ENCODE measurements at places on chromosomes 7 and 10.

GRCh38 chr10:1198453-1199344 is 142.5 kb downstream of the WDR37 start:
- DNase-seq = no peak

GRCh38 chr10:132891368-132891767 is 51.0 kb downstream of the CFAP46 start:
- no peak for DNase-seq

DNA sequence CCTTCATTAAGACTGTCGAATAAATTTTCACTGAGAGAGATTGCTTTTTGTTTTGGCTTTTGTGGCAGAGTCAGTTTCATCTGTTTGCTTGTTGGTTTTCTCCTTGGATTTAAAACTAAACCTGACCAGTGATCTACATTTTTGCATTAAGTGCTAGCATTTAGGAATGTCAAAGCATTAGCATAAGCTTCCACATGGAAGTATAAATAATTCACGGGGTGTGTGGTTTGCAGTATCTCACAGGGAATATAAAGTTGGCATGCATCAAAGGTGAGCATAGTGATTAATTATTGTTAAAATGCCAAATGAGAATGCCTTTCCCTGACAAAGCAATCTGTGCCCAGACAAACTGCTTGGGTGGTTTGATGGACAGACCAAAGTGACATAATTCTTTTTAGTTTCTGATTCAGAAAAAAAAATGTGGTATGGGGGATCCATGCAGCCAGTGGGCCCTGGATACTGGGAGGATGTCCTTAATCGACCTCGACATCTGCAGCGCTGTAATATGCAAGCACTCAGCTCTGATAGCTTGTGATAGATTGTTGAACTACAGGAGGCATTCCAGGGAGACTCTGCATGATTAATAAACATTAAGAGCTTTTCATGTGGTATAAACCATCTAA is 339.3 kb upstream of the POM121L12 start:
- no peak for DNase-seq

DNA sequence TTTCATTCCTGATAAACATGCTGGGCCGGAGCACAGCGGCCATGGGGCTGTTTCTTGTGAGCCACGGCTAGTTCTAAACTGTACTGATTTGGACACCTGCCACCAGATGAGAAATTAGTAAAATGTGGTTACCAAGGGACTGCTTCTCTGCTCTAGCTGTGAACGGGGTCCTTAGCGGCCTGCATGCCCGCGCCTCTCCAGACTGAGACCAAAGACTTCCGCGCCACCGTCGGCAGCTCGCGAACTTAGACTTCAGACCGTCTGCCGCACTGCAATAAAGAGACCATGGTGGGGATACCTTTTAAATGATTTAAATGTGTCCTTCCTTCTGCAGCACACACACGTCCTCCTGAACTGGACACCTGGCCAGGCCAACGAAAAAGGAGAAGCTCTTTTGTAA is 116.4 kb downstream of the BMS1 start:
- DNase-seq = no peak

DNA sequence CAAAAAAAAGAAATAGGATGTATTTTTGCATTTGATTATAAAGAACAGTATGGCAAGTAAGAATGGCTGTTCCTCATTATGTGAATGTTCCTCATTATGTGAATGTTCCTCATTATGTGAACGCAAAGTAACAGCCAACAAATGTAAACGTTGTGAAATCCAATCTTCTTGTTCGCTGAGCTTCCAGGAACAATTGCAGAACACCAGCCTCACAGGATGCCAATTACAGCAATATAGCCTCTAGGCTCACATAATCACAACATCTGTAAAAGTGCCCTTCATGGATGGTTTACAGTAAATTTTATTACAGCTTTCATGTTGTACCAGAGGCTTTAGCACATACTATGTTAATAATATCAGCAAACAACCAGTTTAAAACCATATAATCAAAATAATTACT is 71.6 kb downstream of the THSD7A start:
- peak; percentile 44 for DNase-seq

DNA sequence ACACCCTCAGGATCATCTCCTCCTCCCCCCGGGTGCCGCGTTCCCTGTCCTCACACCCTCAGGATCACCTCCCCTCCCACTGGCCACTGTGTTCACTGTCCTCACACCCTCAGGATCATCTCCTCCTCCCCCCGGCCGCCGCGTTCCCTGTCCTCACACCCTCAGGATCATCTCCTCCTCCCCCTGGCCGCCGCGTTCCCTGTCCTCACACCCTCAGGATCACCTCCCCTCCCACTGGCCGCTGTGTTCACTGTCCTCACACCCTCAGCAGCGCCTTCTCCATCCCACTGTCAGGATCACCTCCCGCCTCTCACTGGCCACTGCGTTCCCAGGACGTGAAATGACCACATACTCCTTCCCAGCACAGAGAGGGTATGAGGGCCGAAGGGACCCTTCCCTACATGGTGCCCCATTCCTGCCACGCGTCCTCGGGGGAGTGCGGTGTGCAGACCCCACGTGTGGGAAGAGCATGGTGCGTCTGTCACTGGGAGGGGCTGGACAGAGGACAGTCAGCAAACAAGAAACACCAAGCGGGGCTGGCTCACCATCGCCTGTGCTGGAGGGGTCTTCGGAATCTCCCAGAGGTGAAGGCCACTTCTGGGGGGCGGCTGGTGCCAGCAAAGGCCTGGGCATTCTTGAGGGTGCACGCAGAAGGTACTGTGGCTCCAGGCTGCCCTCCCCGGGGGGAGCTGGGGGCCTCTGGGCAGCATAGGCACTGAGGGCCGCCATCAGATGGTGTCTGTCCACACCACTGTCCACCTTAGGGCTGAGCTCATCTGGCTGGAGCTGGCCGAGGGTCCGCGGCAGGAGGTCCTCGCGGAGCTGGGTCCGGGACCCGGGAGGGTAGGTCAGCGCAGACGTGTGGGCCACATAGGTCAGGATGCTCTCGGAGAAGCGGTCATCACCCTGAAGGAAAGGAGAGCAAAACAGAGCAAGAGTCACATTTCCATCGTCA is 421.0 kb downstream of the PTPRN2 start:
- no peak for DNase-seq

- DNase-seq = no peak
These were observed 70.0 kb upstream of the HGF start for GRCh38 chr7:81839708-81840369.

- DNase-seq = no peak
These were observed 14.2 kb upstream of the CAMK2G start for GRCh38 chr10:73888514-73888913.

DNA sequence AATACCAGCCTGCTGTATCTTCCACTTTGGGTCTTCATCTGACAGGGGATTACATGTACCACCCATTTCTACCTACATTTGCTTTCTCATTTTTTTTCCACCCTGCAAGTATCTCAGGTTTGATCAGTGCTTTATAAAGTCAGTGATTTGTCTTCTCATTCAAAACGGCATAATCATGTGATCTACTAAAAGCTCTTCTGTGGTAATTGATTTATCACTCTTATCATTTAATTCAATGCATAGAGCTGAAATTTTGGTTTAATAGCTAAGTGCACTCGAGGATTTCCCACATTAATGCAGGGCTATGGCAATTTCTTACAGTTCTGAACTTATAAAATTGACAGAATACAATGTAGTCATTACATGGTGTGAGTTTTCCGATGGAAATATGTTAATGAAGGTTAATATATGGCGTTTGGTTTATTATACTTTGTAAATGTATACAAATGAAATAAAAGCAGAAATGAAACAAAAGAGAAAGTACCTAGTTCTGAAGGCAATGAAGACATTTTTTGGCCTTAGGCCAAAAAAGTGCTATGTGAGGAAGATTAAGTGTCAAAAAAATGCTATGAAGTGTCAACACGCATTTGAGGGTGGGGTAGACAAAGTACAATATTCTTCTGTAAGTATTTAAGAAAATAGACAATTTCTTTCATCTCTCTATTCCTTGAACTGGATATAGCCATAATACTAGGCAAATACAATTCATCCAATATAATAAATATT is 457.3 kb downstream of the ETV1 start:
- DNase-seq = no peak

DNA sequence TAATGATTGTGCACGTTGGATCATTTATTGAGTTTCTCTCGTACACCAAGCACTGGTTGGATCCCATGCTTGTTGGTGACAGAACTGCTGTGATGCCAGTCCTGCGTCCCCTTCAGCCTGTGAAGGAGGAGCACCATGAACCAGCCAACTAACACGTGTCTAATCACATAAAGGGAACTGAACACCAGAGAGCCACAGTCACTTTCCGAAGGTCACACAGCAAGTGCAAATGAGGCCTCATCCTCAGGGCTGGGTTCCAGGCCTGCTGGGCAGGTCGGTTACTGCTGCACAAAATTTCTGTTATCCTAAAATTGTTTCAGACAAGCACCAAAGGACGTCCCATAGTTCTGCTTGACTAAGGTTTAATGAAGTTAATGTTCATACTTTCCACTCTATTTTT is 332.0 kb upstream of the ZNF32 start:
- no peak for DNase-seq

GRCh38 chr7:150435390-150436073 is 14.9 kb upstream of the GIMAP8 start:
- DNase-seq = no peak

GRCh38 chr7:83005410-83005809 is 157.3 kb downstream of the PCLO start:
- no peak for DNase-seq

- peak; percentile 51 for DNase-seq
These were observed 101.0 kb upstream of the SVIL start for GRCh38 chr10:29735628-29736365.

- no peak for DNase-seq
These were observed 11.6 kb upstream of the RBP3 start for GRCh38 chr10:47336387-47337134.

GRCh38 chr10:79268742-79269141 is 78.5 kb upstream of the PPIF start:
- DNase-seq = no peak

DNA sequence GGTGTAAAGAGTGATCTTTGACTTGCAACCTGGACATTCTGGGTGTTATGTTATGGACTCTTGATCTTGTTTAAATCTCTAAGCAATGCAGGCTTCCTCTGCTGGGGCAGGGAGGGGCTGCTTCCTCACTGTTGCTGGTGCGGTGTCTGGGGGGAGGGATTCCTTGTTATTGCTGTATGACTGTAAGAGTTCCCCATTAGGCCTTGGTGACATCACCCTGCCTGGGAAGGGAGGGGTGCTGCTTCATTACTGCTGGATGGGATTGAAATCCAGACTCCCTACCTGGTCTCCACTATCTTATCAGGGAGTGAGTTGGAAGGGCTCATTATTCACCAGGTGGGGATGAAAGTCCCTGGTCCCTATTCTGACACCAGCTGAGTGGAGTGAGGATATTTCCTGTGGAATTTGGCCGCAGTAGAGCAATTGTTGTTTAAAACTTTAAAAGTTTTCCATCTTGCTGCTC is 8.8 kb downstream of the OGDH start:
- no peak for DNase-seq

DNA sequence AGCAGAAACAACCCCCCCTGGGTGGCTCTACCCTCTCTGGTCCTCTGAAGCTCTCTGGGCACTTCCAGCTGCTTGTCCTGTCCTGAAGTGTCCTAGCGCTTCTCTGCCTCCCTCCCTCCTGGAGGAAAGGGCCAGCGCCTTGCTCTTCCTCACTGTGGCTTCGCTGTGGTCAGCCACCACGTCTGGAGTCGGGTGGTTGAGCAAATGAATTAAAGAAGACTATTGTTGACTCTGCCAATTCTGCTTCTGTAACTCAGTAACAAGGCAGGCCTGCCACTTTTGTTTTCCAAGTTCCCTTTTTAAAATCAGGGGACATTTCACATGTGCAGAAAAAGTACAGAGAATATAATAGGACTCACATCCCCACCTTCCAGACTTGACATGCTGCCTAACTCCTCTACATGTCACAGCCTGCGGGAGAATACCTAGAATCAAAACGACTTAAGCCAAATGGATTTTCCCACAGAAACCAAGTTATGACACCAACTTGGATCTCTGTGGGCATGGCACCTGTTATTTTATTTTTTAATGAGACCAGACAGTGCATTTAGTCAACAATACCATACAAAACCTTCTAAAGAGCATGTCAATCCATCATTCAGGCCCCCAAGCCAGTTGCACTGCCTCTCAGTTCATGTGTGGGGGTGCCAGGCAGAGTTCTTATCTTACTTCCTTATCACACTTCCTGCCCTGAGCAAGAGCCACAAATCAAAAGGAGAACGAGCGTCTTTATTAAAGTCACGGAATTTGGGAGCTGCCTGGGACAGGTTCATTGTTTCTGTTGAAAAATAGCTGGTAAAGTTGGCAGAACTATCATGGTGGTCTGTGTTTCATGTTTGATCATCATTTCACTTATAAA is 6.8 kb downstream of the FFAR4 start:
- no peak for DNase-seq

GRCh38 chr10:106618646-106619045 is 545.9 kb downstream of the SORCS1 start:
- DNase-seq = no peak

DNA sequence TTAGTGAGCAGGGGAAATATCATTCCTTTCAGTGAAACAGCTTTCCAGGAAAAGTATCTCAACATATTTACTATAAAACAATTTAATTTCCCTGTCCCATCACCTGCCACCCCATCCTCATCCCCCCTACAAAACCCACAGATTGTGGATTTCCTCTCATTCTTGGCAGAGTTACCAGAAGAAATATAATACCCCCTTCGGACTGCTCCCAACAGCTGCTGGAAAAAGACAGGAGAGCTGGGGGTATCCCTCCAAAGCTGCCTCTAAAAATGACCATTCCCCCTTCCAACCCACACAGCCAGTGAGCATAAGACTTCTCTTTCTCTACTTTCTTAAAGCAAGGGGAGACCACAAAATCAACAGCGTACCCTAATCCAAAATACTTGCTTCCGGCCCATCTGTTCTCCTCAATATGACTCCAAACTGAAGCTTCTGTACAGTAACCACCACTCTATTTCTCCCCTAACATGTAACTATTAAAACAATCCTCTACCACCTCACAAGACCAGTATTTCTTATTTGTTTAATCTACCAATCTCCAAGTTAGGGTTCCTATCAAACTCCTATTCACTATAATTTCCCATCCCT is 7.8 kb downstream of the FBXW4 start:
- DNase-seq = peak; percentile 12

DNA sequence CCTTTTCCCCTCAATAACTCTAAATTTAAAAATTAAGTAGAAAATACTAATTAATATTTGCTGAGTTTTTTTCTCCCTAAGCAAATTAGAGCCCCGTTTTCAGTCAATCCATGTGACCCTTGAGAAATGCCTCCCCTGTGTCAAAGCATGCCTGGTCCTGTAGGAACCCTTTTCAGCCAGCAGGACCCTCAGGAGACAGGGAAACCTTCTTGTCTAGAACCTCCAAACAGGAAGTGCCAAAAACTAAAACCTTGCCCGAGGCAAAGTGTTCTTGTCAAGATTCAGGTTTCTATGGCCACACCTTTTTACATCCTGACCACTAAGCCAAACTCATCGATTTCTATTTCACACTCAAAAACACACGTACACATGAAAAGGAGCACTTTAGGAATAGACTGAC is 60.1 kb upstream of the NFE2L3 start:
- no peak for DNase-seq

All from NCI-H2081 (cell line).